Caco-2 (cell line): ENCODE measurements at places on chromosomes 7 and 10.

DNA sequence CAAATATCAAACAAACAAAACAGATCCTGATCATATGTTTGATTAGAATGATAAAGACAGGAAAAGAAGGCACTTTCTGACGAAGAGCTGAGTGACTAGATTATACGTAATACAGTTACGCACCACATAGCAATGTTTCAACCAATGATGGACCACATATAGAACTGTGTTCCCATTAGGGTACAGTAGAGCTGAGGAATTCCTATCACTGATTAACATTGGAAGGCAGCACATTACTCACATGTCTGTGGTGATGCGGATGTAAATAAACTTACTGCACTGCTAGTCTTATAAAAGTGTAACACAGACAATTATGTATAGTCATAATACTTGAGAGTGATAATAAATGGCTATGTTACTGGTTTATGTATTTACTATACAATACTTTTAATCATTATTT, 98.3 kb downstream of the PTN start:
- DNase-seq, result no peak
- no peaks in the 10 kb centered on the region for H3K36me3 ChIP-seq
- H3K4me3 ChIP-seq, result no peak overlapping the region
- no peaks in the 10 kb centered on the region for H3K27me3 ChIP-seq
- no peaks in the 10 kb centered on the region for H3K4me1 ChIP-seq

- H3K4me1 ChIP-seq, result peaks cover 11% of the 10 kb centered on the region
- H3K27ac ChIP-seq, result no peak overlapping the region
- no peak for DNase-seq
- no peaks in the 10 kb centered on the region for H3K27me3 ChIP-seq
These were observed 7.3 kb upstream of the TRIP6 start for GRCh38 chr7:100859856-100860255.

DNA sequence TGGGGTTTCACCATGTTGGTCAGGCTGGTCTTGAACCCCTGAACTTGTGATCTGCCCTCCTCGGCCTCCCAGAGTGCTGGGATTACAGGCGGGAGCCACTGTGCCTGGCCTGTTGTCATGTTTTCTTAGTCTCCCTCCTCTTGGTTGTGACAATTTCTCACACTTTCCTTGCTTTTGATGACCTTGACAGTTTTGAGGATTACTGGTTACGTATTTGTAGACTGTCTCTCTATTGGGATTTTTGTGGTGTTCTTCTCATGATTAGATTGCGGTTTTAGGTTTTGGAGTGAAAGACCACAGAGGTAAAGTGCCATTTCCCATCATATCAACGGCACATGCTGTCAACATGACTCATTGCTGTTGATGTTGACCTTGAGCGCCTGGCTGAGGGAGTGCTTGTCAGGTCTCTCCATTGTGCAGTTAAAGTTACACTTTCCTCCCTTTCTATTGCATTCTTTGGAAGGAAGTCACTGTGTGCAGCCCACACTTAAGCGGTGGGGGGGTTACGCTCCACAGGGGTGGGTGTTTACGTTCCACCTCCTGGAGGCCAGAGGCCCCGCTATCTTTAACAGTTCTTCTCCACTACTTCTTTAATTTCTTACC, 10.8 kb downstream of the NEURL1 start:
- DNase-seq, result no peak
- no peaks in the 10 kb centered on the region for H3K36me3 ChIP-seq
- H3K4me1 ChIP-seq, result no peaks in the 10 kb centered on the region
- H3K27ac ChIP-seq, result no peak overlapping the region

DNA sequence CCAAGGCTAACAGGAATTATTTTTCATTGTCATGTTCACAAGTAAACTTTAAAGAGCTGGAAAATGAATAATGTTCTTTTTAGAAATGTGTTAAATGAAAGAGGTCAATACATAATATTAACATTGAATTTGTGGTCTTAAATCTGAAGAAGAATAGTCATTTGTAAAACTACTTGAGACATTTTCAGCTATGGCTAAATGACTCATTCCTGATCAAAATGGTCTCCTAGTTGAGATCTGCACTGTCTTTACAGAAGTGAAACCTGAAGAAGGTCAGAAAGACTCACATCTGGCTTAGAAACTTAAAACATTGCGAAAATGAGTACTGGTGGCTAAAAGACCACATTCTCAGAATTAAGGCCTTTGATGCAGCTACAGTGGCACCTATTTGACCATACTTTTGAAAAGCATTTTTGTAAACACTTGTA, 5.9 kb downstream of the PIK3CG start:
- H3K4me1 ChIP-seq, result no peaks in the 10 kb centered on the region
- no peak overlapping the region for H3K27ac ChIP-seq
- no peaks in the 10 kb centered on the region for H3K27me3 ChIP-seq
- H3K4me3 ChIP-seq, result no peak overlapping the region

GRCh38 chr7:108118959-108119358, 11.2 kb downstream of the LAMB4 start:
- no peak overlapping the region for H3K4me3 ChIP-seq
- H3K4me1 ChIP-seq, result no peaks in the 10 kb centered on the region
- H3K27ac ChIP-seq, result no peak overlapping the region
- DNase-seq, result no peak
